ENCODE measurements at places on chromosomes 16 and 17. TPM values are rescaled to one million over a fixed set of nuclear protein-coding genes. Genes with fewer than 3 reads are reported as not detected.

DNA sequence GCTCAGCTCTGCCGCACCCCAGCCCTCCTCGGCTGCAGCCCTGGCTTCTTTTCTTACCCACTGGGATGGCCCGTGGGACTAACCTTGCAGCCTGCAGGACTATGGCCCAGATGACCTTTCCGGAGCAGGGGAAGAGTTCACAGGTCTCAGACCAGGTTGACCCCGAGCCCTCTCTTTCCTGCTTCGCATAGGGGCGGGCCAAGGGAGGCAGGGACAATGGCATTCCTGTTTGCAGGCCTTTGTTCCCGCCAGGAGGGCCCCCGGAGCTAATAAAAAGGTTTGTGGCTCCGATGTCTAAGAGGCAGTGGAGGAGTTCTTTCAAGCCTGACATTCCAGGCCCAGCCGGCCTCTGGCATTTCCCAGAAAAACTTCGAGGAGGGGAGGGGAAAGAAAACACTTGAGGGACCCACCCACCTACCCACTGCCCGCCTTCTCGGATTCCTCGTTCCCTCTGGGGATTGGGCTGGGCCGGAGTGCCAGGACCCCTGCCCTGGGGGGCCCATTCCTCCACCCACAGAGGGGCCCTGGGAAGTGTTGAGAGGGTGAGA lies 5.8 kb upstream of the SOCS3 start:
- no peak for DNase-seq

GRCh38 chr17:5822281-5823060 lies 238.2 kb upstream of the NLRP1 start:
- DNase-seq, result no peak

DNA sequence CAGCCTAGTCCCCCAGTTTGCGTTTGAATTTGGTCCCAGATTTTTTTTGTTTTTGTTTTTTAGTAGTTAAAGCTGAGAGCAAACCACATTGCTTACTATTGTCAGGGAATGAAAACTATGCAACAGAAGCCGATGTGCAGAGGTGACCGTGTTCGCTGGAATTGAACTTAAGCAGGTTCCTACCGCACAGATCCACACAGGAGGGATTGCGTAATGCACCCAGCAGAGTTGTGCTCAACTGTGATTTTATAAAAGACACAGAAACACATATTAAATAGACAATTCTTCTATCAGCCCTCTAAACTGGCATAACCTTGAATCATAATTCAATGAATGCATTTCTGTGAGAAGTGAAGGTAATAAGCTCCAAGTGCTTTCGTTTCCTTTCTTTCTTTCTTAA lies 443.0 kb downstream of the WWOX start:
- no peak for DNase-seq

GRCh38 chr16:21590796-21591195 lies 8.6 kb upstream of the METTL9 start:
- DNase-seq, result no peak

DNA sequence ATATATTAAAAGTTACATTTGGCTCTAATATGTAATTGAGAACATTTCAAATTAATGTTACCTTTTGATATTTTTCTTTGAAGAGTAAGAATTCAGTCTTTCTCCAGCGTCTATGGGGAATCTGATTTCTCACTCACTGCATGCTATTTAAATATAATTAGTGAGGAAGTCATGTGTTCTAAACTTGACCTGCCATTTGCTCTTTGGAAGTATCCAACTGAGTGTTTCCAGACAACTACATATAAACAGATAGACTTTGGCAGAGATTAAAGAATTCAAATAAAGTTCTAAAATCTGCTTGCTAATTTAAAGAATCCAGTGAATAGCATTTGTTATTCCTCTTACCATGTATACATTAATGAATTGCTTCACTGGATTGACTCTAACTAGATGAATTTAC lies 23.5 kb downstream of the OMG start:
- DNase-seq, result no peak

DNA sequence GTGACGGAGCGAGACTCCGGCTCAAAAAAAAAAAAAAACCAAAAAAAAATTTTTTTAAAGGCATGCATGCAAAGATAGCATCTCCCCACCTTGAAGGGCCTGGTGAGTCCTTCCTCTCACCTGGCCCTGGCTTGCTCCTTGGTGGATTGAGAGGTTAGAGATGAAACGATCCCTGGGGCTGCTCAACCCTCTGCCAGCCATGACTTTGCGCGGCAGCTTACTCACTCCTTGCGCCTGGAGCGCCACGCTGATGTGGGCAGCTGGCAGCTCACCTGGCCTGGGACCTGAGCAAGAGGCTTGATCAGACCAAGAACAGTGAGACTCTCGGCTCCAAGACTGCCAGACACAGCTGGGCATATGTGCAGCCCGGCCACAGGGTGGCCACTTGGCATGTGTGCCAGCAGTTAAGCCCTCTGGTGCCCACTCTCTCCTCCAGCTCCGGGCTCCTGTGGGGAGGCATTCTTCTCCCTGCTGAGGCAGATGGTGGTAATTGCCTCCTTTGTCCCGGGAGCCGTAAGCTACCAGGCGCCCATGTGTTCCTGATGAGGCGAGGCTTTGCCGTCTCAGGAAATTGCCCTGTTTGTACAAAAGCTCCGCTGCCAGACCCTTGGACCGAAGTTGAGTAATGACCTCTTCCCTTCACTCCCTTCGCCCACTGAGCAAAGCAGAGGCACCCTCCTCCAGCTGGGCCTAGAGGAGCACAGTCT lies 5.1 kb upstream of the EVPL start:
- DNase-seq, result no peak

- no peak for DNase-seq
Measured at GRCh38 chr16:89047331-89048089, 46.1 kb upstream of the ACSF3 start.

DNA sequence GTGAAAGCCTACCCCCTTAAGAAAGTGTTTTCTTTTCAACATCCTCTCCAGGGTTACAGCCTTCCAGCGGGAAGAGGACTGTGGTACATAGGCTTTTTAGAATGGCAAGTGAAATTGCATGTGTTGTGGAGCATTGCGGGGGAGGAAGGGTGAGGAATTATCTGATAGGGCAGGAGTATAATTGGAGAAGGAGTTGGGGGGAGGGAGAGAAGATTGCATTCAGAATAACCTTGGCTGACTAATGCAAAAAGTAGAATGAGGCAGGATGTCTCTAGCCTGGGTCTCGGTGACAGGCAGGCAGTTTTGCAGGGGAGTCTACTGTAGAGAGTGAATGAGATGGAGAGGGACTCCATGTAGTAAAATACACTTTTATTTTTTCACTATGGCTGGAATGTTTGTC lies 2.4 kb upstream of the CDH8 start:
- DNase-seq, result no peak

DNA sequence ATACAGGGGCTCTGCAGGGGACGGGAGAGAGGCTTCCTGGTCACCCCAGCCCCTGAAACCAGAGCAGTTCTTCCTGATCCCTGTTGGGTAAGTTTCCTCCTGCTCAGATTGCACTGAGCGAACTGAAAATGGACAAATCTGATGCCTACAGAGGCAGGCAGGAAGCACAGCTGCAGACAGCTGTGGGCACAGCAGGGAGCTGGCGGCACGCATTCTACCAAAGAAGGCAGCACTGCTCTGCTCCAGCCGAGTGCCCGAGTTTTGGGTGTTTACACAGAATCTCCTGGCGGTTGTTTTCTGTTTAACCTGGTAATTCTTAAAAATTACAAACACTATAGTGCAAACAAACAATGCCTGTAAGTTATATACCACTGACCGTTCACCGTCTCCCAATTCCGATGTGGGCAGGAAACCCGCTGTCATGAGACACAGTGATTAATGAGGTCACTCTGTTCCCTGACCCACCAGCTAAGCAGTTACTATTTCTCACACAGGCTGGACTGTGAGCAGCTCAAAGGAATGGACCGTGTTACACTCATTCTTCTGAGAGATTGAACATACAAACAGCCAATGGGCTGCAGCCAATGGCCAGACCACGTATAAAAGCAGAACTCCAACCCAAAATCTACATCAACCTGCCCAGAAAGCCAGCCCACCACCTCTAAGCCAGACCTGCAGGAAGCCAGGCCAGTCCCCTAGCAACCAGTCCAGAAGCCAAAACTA lies 25.5 kb downstream of the NSMCE1 start:
- no peak for DNase-seq

DNA sequence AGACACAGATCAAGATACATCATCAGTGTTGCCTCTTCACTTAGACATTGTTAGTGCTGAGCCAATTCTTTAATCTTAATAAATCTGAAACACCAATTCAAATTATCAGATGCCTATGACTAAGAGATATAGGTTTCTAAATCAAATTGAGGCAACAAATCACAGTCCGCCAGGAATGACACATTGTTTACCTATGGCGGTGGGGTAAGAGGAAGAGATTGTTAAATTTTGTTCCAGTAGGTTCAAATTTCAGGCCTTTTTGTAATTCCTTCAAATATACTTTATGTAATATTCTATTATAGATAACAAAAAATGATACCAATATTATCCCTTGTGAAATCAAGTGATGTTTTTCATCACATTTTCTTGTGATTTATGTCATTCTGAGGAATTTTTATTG lies 145.9 kb downstream of the CDH8 start:
- DNase-seq, result no peak

- no peak for DNase-seq
Measured at GRCh38 chr17:14499976-14500375, 199.1 kb downstream of the HS3ST3B1 start.

- DNase-seq, result no peak
Measured at GRCh38 chr16:87172632-87173031, 144.6 kb downstream of the C16orf95 start.

- no peak for DNase-seq
Measured at GRCh38 chr17:4747847-4748246, 8.1 kb upstream of the CXCL16 start.

GRCh38 chr17:80585890-80586845 lies 41.5 kb downstream of the RPTOR start:
- no peak for DNase-seq

- DNase-seq, result no peak
Measured at GRCh38 chr17:30218799-30219198, 16.7 kb downstream of the SLC6A4 start.

DNA sequence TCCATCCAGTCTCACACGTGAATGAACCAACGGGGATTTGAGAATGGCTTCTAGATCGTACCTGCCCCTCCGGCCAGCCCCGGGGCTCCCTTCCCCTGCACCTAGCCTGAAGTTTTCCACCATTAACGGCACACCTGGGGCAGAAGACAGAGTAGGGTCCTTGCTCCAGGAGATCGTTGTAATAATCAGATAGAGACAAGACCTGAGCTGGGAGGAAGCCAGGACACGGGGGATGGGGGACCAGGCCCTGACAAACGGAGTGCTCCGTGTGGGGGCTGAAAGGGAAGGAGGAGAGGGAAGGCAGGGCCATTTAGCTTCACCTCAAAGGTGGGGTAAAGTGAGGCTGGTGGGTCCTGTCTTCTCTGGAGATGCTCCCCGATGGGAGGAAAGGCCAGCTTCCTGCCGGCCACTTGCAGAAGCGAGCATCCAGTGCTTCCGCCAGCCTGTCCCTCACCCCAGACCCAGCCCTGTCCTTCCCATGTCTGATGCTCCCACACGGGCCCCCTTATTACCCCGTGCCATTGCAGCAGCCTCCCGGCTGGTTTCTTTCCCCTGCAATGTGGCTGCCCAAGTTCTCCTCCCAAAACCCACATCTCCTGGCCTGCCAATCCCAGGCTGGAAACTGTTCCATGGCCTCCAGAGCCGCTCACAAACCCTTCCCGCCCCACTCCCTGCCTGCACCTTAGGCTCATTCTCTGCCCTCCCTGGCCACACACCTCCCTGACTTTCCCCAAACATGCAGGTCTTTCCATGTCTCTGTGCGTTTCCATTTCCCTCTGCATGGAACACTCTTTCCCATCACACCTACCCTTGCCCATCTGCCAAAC lies 79.3 kb downstream of the MRC2 start:
- no peak for DNase-seq

GRCh38 chr17:16449121-16449570 lies 33.8 kb downstream of the TRPV2 start:
- no peak for DNase-seq

- no peak for DNase-seq
Measured at GRCh38 chr16:2663553-2664546, 18.5 kb upstream of the KCTD5 start.

The MBTD1 gene
- total RNA-seq, result 27.3 TPM

The PRM3 gene
- not detected for total RNA-seq

The MAPT gene
- total RNA-seq, result 37.5 TPM

The MTSS2 gene
- total RNA-seq, result 41.8 TPM

The CCL16 gene
- total RNA-seq, result not detected

The CARD14 gene
- 0.25 TPM for total RNA-seq

The WNT9B gene
- total RNA-seq, result not detected

The SLFN5 gene
- 23.7 TPM for total RNA-seq

The SHISA9 gene
- not detected for total RNA-seq

The CCDC102A gene
- 4.5 TPM for total RNA-seq

The MYH13 gene
- total RNA-seq, result not detected

The TRPV3 gene
- total RNA-seq, result 1.4 TPM

Measured in HCT116 (cell line).